T follicular helper cell (primary cell): ENCODE measurements at places on chromosomes 16 and 17.

DNA sequence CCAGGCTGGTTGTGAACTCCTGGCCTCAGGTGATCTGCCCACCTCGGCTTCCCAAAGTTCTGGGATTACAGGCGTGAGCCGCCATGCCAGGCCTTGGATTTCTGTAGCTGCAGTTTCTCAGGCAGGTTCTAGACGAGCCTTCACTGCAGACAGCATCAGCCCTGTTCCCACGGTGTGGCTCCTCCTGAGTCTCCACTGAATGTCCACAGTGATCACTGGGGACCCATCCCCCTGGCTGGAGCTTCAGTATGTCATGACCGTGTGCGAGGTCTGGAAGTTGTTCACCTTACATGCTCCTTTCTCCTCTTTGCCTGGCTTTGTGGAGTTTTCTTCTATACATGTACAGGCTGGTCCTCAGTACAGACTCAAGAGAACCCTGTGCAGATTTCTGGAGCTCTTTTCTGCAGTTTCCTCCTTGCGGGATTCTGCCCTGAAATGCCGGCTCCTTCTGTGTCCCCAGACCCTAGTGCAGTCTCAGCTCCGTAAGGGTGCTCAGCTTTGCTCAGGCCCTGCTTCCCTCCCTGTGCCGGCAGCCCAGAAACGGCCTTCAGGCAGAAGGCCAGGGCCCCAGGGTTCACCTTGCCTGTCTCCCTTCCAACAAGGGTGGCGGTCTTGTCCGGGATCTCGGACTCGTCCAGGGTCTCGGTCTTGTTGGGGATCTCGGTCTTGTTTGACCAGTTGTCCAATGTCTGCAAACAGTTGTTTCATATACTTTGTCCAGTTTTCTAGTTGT is 14.3 kb upstream of the FASN start:
- DNase-seq, result no peak

- no peak for DNase-seq
Measured at GRCh38 chr16:57377080-57377841, 5.0 kb downstream of the CX3CL1 start.

DNA sequence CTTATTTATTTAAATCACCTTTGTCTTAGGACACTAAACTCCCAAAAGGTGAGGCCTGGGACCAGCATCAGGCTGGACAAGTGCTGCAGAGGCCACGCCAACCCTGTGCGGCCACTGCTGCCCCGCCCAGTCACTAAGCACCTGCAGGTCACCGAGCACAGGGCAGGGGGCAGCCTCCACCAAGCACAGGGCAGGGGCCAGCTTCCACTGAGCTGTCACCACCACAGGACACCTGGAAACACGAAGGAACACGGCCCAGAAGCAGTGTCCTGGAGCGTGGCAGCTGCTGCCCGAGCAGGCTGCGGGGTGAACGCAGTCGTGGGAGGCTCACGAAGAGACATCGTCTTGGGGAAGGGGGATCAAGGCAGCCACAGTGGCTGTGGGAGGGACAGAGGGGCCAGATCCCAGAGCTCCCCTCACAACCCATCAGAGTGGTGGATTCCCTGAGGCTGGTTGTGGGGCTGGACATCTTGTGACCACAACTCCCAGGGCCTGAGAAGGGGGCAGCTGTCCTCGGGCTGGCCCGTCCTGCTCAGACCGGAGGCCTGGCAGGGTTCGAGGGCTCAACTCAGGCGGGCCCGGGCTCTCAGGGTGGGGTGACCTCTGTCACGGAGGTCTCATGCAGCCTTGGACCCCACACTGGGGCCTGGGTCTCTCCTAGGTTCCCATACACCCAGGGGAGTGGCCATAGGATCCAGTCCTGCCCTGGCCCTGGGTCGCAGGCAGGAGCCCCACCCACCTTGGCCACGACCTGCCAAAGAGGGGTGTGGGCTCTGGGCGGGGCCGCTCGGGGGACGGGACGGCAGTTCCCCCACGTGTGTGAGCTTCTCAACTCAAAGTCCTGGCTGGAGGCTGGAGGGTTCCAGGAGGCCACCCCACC is 18.7 kb downstream of the RAB40B start:
- no peak for DNase-seq

GRCh38 chr16:14454391-14454790 is 175.7 kb downstream of the PARN start:
- DNase-seq, result no peak

DNA sequence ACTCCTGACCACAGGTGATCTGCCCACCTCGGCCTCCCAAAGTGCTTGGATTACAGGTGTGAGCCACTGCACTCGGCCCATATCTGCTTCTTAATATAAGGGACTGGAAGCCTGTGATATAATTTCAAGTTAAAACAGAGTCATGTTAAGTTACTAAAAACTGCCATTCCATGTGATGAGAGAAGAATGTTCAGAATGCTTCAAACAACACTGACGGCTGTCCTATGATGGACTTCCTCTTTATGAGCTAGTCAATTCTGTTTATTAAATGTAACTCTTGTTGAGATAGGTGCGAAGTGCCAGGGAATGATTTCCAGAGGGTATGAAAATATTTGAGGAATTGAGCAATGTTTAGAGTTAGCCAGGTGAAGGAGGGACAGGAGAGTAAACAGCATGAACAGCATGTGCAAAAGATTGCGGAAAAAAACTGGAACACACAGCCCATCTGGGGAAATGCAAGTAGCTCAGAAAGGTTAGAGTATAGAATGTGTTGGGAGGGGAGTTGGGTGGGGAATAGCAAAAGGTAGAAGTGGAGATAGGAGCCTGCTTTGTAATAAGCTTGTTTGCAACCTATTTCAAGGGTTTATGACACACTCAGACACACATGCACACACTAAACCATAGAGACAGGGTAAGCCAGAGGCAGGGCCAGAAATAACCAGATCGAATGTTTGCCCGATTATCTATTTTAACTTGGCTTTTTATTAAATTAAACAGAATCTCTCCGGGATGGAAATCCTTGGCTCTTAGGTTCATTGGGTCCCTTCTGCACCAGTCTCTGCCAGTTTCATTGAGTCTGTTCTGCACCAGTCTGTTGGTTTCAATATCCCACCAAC is 135.6 kb upstream of the COX10 start:
- no peak for DNase-seq

DNA sequence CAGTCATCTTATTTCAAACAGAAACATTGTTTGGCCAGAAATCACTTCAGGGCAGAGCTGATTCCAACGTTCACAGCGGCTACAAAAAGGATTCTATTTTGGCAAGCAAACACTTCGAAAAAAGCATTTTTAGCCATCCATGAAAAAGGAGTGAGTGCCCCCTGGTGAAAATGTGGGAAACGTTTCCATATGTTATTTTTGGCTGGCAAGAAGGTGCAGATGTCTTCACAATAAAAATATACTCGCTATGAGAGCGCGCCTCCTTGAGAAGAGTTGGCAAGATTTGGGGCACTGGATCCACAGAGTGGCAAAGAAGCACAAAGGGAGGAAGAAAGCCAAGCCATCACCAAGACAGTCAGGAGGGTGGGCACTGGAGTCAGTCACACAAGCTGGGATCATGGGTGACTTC is 191.1 kb downstream of the CHD9NB start:
- no peak for DNase-seq

DNA sequence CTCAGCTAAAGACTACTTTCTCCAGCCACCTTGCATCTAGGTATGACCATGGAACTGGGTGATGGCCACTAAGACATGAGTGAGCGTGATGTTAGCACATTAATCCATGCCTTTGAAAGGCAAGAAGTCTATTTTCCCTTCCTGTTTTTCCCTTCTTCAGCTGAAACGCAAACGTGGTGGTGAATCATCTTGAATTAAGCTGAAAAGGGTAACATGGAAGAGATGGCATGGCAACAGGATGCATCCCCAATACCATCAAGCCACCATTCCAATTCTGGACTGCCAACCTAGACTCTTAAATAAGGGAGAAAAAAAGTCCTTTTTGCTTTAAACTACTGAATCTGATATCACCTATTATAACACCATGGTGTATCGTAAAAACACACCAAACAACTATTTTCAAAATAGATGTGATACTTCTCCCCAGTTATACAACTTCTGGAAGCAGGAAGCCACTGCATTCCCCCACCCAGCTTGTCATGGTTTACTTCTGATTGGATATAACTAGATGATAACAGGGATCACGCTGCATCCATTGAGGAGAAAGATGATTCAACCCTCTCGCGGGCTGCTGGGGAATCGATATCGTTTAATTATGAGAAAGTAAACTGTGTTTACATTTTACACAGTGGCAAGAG is 368.6 kb downstream of the CDH13 start:
- DNase-seq, result no peak

GRCh38 chr16:51048544-51048943 is 102.5 kb downstream of the SALL1 start:
- DNase-seq, result no peak

GRCh38 chr16:78230832-78231231 is 131.4 kb downstream of the WWOX start:
- DNase-seq, result no peak

DNA sequence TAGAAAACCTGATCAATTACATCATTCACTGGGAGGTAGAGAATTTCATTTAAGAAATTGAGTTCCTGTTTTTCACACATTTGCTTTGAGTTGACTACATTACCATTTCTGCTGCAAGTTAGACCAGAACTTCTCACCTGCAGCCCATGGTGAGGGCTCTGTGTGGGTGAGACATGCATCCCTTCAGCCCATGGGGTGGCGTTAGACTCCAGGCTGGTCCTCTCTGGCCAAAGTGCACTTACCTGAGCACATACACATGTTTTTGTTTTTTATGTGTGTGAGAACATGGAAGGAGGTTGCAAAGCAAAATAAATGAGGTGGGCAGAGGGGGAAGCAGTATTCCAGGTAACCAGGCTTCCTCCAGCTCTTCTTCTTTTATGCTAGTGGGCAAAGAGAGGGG is 470.2 kb downstream of the PMP22 start:
- DNase-seq, result no peak

- DNase-seq, result no peak
Measured at GRCh38 chr17:81438688-81439087, 43.4 kb downstream of the BAHCC1 start.

GRCh38 chr17:5002121-5002788 is 4.5 kb downstream of the KIF1C start:
- no peak for DNase-seq

DNA sequence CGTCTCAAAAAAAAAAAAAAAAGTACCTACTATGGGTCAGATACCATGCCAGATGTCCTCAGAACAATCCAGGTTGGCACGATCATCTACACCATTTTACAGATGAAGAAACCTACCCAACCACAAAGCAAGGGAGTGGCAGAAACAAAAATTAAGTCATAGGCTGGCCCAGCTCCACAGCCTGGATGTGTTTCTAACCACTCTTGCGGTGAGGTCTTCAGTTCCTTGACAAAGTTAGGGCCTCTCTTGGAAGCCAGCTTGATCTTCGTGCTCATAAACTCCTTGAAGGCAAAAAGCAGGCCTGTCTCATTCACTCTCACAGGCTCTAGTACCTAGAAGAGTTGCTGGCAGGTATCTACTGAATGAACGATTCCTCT is 6.2 kb downstream of the GGA2 start:
- no peak for DNase-seq

DNA sequence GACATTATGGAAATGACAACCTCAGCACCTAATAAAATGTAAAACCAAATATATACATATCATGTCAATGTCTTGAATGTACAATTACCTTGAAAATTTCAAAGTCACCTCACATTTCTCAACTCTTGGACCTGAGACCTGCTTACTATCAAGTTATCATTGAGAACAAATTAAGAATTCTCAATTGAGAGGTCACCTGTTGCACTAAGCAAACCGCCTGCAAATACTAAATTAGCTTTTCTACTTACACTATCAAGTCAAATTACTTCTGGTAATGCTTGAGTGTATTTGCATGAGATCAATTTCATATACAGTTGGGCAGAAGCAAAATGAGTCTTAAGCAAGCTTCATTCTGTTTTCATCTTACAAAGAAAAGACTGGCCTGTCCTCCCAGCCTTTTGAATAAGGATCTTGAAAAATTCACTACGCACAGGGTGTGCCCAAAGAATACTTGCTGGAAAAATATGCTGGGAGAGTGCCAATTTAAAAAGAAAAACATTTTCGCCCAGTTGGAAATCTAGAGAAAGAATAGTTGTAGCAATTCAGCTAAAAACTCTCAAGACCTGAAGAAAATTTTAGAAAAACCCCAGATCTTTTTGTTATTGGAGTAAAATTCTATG is 35.7 kb downstream of the KANSL1 start:
- DNase-seq, result no peak

- DNase-seq, result no peak
Measured at GRCh38 chr16:79013930-79014660, 586.4 kb downstream of the MAF start.

GRCh38 chr17:12081720-12082119 is 61.0 kb downstream of the MAP2K4 start:
- DNase-seq, result no peak

GRCh38 chr17:17833658-17834357 is 3.0 kb downstream of the SREBF1 start:
- no peak for DNase-seq

DNA sequence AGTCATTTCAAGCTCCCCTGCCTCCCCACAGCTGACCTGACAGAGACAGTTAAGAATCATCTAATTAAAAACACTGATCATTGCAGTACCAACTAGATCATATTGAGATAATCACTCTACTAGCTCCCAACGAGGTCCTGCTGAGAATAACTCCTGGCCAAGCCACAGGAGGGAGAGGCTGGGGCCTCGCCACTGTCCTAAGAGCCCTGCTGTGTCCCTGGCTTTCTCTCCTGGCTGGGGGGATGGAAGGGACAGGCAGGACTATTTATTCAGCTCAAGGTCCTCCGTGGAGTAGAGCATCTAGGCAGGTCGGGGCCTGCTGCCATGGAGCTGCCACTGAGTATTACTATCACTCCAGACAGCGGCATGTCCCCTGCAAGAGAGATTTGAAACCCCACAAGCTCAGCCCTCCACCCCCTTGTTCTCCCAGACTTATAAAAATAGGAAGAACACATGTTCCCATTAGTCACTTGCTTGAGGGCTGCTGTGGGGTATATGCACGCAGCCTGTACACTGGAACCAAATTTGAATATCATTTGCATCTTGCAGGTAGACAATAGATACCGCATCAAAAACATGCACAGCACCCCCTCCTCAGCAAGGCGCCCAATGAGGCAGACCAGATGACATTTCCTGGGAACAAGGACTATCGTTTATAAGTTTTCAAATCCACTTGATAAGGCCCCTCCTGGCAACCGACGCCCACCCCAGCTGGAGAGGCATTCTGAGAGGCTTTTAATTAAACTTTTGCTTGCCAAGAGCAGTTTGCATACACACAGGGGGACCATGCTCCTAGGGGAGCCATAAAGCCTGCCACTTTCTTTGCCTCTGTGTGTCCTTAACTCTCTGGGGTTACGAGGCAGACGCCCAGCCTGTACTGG is 385.2 kb upstream of the ZFHX3 start:
- DNase-seq, result no peak

- no peak for DNase-seq
Measured at GRCh38 chr17:44067545-44067940, 1.1 kb upstream of the LSM12 start.
